ENCODE measurements at places on chromosomes 1 and 21. TPM values are rescaled to one million over a fixed set of nuclear protein-coding genes. Genes with fewer than 3 reads are reported as not detected.

- no peak for DNase-seq
Observed at GRCh38 chr1:63662056-63662836, 69.0 kb downstream of the PGM1 start.

- no peak for DNase-seq
Observed at GRCh38 chr1:20151906-20152598, 12.9 kb downstream of the PLA2G2F start.

GRCh38 chr21:32403201-32403777 is 9.2 kb upstream of the EVA1C start:
- no peak for DNase-seq

DNA sequence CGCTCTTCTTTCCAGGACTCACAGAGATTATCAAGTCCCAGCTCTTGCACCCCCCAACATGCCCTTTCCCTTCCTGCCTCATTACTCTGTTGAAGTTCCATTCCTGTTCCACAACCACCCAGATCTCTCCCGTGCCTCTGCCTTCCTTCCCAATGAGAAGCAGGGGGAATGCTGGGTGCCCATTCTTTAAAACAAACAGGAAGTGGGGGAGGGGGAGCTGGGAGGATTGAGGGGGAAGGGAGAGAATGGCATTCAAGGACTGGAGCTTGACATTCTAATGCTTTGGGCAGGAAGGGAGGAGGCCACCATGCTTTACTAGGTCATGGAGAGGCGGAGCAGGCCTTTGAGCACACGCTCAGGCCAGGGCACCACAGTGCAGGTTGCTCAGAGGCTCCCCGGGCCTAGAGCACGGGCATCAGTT is 150.3 kb upstream of the IRF2BP2 start:
- DNase-seq = no peak

- no peak for DNase-seq
Observed at GRCh38 chr1:94989398-94989797, 62.5 kb upstream of the CNN3 start.

DNA sequence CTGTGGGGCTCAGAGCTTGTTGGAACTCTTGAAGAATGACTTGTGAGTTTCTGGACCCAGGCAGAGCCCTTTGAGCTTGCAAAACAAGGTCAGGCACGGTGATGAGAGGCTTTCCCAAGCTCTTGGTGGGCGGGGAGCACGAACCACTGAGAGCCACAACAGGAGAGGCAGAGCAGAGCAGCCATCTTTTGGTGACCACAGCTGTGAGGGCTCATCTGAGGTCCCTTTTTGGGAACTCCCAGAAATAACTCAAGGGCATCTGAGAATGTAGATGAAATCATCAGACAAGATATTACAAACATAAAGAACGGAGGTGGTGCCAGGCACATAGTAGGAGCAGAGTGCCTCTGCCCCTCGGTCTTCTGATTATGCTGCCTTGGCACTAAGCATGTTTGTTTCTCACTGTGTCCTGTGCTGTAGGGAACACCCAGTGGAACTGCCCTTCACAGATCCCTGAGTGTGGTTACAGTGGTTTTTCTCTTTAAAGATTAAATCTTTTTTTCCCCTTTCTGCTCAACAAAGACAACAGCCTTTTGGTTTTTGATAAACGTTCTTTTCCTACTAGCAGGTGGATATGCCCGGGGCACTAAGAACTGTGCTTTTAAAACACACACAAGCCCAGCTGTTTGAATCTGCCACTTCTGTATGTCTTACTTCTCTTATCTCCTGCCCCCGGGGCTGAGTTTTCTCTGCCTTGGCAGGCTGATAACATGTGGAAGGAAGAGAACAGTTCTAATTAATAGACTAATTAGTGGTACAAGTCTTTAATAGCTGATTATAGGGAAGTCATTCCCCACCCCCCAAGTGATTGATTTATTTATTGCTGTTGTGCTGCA is 37.7 kb downstream of the CD34 start:
- no peak for DNase-seq

- no peak for DNase-seq
Observed at GRCh38 chr1:22369294-22370189, 82.1 kb upstream of the ZBTB40 start.

DNA sequence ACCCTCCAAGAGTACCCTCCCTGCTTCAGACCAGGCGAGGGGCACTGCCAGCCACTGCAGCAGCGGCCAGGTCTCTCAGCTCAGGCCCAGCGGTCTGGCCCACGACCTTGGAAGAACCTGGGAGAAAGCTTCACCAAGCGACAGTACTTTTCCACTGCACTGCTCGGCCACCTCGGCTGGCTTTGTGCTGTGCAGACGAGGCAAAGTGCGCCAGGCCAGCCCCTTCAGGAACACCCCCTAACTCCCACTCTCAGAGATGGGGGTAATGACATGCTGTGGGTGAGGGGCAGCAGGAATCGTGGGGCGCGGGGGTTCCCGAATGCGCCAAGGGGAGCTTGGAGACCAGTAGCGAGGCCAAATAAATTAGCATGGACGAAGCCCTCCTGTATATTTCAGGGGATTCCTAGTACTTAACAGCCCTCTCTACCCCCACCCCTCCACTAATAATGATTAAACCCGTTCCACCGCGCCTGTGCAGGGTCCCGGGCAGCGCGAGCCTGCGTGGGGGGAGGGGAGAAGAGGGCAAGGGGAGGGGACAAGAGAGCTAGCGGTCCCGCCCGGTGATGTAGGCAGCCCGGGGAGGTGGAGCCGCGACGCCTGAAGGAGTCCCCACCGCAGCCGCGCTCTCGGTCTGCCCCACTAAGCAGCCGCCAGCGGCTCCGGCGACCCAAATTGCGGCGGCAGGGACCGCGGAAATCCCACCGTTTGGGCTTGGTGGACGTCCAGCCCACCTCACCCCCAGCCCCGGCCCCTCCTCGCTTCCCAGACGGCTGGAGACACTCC is at the start of gene FAM43B:
Gene FAM43B, plus strand, starts transcription at position 629 of the 783 bp plus-strand sequence. CDS start 401 bp downstream, outside the sequence.
- no peak for DNase-seq

GRCh38 chr1:99852648-99853047 is 2.5 kb downstream of the AGL start:
- no peak for DNase-seq

Gene NTNG1
- 1.3 TPM for total RNA-seq

DNA sequence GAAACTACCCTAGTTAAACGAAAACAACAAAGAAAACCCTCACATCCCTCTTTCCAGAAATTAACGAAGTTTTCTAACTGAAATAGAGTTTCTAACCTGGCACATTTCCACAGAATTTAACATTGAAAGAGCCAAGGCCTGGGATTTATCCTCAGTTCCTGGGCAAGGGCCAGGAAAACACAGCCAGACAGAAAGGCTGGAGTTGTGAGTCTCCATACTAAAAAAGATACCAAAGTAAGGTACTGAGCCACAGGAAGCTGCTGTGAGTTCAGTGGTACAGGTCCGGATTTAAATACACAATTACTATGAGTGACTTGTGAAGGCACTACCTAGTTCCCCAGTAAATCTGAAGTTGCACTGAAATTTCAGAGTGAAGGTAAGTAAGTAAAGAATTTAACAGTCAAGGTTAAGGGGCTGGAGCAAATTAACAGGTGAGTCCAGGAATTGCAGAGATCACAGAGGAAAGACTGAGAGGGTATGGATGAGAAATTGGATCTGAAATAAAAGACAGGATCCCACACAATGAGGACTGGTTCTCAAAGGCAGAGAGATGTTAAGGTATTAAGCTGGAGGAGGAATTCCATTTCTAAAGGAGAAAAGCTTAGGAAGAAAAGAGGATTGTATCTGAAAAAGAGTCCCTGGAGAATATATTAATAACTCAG is 905 bp downstream of the LIX1L start:
- no peak for DNase-seq

DNA sequence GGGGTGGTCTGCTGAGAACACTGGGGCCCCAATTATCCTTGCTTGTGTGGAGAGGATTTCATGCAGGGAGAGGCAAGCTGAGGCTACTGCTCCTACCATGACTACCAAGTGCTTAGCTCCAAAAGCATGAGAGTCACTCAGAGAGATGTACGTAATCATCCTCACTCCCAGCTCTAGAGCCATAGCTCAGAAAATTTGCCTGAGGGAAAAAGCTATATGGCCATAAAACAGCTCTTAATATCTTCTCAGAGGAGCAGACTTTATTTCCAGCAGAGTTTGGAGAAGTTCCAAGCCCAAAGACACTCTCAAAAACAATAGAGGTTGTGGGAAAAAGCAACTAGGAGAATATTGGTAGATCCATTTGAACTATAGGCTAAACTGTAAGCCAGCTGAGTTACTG is 106.4 kb upstream of the PBX1 start:
- no peak for DNase-seq

Gene TCHH
- 0.44 TPM for total RNA-seq

DNA sequence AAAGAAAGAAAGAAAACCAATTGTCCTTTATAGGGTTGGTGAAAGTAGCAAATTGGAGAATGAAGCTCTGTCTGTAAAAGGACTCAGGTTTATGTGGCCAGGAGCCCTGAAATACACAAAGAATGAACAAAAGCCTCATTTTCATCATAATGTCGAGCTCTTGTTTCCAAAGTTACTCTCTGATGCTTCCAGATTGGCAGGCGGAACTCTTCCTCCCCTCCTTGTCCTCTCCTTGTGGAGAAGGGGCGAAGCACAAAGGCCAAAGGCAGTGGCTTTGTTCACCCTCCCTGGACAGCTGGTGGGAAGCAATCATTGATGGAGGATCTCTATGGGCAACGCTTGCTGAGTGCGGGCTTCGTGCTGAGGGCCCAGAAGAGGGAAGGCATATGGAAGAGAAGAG is 5.6 kb downstream of the CA6 start:
- DNase-seq = no peak

Gene CD1C
- 2.2 TPM for total RNA-seq

DNA sequence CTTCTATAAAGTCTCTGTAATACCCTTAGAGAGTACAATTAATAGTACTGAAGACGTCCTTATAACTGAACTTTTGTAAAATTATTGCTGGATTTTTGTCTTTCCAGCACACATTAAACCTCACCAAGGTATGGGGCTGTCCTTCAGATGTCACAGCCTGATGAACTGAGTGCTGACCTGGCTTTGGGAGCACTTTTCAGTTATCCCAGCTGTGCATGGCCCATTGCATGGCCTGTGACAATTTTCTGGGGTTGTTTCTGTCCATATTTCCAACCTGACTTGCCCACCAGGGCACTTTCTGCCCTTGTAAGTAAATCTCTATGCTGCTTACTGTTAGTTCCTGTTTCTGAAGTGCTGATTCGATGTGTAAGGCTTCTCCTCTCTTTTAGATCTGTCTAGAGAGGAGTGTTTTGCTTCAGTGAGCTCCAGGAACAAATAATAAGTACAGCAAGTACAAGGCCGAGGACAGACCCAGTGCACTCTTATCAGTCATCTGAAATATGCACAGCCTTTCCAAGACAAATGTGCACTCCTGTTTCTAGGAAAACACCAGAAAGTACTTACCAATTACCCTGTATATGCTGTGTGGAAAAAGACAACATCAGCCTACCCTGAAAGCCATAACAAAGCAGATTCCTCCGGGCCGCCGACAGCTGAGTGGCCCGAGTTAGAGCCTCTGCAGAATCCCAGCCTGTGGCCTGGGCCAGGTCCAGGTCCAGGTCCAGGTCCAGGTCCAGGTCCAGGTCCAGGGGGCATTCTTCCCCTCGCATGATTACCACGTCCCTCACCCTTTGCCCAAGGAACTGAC is 121.7 kb downstream of the DHRS3 start:
- DNase-seq = no peak

GRCh38 chr1:155062702-155063411 is 683 bp upstream of the EFNA4 start:
- no peak for DNase-seq

DNA sequence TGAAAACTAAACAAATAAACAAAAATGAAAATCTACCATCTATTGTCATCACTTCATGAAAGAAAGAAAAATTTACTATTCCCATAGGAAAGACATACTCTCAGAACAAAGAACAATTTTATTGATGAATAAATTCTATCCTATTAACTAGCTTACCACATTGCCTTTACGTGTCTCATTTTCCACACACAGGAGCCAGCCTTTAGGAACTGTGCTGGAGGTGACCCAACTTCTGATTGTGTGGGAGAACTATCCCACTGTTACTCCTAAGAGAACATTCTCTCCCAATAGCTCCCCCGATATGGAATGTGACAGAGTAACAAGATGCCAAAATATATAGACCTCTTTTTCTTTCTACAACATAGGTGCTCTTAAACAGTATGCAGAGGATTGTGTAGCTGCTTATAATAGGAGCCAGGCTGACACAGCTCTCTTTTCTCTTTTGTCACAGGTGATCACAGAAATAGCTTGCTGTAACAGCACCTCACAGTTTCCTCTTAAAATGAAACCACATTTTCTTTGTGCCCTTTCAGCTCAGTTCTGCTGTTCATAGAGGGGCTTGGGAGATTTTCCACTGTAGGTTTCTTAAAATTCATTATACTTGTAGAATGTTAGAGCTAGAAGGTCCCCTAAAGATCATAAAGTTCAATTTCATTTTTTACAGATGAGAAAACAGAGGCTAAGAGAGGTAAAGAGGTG is 35.5 kb downstream of the C21orf91 start:
- DNase-seq = no peak

GRCh38 chr1:214216779-214217178 is 64.2 kb upstream of the SMYD2 start:
- no peak for DNase-seq

- no peak for DNase-seq
Observed at GRCh38 chr21:39479164-39479813, 27.5 kb downstream of the SH3BGR start.

DNA sequence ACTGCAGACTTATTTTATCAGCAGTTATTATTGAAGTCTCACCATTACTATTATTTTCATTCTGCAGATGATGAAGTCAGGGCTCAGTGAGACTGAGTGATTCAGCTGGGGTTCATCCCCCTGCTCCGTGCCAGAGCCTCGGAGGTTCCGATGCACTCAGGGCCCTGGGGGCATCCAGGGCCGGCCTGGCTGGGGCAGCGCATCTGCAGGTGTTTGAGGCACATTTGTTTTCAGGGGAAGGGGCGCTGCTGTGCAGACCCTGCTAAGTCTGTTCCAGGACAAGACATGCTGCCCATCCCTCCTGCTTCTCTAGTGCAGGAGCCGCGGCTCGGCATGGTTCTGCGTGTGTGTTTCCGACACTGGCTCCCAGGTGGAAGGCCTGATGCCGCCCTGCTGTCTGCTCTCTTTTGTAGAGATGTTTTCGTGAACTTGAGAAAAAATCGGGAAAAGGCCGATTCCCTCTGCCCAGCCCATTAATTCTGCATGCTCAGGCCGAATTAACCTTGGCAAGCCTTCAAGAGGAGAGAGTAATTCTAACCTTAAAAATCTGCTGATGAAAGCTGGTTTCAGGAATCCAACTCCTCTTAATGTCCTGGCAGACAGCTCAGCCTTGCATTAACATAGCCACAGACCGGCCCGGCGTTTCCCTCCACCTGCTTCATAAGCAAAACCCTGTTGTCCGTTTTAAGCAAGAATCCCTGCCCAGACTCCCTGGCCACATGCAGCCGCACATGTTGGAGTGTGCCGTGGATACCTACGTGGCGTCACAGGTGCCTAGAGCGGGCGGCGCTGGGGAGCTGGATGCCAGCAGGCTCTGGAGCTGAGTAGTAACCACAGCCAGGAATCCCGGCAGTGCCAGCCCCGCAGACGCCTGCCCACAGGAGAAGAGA is 316.0 kb upstream of the VAMP3 start:
- no peak for DNase-seq

DNA sequence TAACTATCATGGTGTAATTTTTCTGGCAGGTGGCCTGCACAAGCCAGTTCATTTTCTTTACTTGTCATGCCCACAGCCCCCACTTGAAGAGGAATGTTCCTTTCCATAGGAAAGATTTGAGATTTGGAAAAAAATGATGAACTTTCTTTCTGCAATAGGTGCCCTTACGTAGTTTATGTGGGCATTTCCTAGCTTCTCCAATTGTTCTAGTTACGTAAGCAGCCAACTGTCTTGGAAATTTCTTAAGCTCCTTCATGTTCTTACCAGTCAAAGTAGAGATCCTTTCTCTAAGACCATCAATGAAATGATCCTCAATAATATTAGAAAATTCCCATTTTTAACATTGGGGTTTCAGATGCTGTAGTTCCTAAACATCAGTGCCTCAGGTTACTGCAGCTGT is 109.5 kb upstream of the F3 start:
- DNase-seq = no peak
